ENCODE measurements at places on chromosomes 16 and 17.

- no peak for DNase-seq
Observed at GRCh38 chr17:18039535-18040260, 490 bp downstream of the GID4 start.

DNA sequence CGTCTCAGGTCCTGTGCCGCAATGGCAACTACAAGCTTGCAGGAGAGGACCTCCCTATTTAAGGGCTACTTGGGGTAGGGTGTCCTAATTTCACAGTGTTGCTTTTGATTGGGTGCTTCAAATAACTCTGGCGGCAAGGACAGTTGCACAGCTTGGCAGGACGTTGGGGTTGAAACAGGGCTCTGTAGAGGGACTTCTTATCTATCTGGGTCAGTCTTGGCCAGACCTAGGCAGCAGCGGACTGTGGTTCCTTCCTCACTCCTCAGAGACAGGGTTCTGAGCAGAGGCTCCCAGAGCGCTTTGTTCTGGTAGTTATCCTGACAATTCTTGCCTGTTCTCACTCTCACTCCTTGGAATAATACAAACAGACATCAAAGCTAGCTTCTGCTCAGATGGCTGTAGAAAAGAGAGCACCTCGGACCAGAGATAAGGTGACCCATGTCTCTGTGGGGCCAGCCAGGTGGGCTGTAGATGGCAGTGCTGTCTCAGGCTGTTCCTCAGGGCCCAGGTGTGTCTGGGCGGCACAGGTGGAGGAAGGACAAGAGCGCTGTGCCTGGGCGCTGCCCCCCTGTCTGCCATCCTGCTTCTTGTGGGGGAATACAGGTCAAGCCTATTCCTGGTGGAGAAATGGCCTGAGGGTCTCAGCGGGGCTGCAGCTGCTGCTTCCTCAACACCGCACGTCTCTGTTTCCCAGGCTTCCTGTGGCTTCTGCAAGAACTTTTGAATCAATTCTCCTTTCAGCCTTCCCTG lies 61.0 kb downstream of the PLD6 start:
- DNase-seq: no peak

DNA sequence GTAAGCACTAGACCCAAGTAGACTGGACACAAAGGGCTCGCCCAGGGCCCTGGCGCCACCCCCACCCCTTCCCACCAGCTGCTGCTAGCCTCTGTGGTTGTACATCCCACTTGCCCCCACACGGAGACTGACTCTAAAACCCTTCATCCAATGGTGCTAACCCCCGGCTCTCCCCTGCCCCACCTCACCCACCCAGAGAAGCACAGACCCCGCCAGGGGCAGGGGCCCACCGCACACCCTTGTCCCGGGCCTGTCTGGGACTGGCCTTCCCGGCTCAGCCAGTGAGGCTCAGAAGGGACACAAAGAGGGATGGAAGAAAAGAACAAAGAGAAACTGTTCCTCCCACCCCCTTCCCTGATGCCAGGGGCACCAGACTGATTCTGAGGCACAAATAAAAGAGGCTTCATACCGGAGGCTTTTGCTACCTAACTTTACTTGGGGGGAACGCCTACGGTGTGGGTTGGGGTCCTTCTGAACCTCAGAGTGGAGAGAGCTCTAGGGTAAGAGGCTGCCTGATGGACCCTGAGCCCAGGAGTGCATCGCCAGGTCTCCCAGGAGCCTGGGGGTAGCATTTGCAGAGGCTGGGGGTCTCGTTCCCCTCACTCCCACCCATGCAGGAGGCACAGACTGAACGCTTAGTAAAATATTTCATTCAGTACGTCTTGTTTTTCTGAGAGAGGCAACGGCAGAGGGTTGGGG lies 8.2 kb downstream of the CORO6 start:
- DNase-seq: no peak

DNA sequence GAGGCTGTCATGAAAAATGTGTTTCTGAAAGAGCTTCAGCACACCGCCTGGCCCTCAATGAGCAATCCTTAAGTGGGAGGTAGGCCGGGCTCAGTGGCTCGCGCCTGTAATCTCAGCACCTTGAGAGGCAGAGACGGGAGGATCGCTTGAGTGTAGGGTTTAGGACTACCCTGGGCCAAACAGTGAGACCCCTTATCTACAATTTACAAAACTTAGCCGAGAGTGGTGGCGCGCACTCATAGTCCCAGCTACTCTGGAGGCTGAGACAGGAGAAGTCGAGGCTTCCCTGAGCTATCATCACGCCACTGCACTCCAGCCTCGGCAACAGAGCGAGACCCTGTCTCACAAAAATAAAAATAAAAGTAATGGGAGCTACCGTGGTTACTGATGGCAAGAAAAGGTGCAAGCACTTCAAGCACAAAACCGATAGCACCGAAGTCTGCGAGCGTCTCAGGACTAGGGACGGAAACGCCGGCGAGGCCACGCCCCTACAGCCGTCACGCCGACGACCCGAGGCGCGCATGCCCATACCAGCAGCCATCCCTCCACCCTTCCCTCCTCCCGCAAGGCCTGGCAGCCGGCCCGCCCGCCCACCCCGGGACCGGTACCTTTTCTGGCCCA lies 607 bp downstream of the THUMPD1 start:
- DNase-seq: peak; percentile 85

DNA sequence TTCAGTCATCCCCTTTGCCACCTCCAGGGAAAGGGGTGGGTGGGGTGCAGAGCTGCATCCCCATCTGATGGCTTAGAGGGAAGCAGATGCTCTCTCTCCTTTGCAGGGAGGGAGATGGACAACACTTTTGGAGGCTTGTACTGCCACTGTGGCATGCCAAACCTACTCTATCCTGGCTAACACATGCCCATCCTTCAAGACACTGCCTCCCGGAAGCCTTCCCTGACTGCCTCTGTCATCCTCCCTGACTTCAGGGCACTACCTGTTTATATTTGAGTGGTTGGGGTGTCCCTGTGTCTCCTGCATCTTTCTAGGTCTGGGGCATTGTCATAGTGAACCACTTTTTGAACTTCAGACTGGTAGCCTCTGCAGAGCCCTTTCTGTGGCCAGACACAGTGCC lies 202.3 kb downstream of the ZNF423 start:
- DNase-seq: no peak

DNA sequence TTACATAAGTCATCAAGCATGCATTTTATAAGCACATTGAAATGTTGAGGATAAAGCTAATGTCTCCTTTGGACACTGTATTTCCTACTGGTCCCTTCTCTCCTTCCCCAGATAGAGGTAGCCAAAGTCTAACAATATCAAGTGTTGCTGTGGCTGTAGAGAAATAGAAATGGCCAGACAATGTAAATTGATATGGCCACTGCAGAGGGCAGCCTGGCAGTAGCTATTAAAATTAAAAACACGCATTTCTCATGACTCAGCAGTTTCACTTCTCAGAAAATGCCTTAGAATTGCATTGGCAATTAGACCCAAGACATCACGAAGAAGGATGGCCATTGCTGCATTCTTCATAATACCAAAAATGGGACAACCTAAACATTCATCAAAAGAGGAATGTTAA lies 46.8 kb upstream of the MRTFB start:
- DNase-seq: no peak

- DNase-seq: no peak
Observed at GRCh38 chr17:51995797-51996403, 162.6 kb downstream of the CA10 start.

DNA sequence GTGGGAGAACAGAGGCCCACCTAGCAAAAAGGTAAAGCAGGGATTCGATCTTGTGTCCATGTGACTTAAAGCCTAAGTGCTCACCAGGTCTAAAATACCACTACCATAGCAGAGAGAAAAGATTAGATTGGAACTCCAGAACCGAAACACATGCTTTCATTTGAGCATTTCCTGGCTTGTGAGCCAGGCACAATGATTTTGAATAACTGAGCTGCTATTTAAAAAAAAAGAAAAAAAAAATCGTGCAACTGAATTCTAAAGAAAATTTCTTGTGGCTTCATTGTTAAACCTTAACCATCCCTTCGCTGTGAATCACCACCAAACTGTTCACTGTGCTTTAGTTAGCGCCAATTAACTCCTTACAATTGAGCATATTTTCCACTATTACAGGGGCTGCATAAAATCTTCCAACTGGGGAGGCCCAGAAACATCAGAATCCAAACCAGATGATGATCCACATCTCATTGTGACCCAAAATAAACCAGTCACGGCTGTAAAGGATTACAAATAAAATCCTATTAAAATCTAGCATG lies 366.4 kb upstream of the ERCC4 start:
- DNase-seq: no peak

GRCh38 chr17:40598619-40599467 lies 33.6 kb upstream of the CCR7 start:
- DNase-seq: no peak

- no peak for DNase-seq
Observed at GRCh38 chr17:35295686-35296085, 52.8 kb downstream of the SLFN5 start.

DNA sequence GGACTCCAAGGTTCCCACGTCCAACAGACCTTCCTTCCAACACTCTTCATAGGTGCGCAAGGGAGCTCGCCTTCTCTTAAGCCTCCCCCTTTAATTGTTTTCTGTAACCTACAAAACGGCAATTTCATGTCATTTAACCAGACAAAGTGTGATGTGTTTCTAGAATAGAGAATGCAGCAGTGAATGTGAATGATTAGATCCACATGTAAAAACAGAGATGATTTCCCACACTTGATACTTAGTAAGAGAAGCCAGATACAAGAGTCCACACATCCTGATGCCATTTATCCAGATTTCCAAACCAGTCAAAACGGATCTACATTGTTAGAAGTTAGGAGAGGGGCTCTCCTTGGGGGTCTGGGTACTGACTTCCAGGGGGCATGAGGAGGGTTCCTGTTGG lies 89.3 kb downstream of the IRF8 start:
- DNase-seq: no peak

DNA sequence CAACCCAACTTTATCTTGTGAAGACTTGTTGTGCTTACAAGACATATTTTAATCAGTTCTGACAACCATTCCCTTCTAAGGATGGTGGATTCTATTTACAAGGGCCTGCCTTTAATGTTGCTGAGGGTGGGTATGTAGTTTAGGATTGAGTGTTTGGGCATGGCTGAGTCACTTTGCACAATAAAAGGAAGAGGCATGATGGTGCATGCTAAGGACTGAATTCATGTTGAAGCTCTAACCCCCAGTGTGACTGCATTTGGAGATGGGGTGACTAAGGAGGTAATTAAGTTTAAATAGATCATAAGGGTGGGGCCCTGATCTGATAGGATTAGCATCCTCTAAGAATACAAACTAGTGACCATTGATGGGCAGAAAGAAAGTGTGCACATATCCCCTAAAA lies 196.1 kb upstream of the HS3ST3A1 start:
- no peak for DNase-seq

DNA sequence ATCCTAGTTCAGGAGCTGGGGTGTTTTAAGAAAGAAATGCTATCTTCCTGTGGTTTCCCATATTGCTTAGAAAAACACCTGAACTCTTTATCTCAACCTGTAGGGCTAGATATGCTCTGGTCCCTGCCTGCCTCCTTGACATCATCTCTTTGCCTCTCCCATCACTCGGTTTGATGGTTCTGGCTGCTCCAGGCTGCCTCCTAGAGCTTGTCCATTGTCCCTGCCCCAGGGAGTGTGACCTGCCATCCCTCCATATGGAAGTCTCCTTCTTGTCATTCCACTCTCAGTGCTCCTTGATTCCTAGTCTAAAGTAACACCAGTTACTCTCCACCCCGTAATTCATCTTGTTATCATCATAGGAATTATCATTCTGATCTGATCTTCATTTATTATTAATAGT lies 369.0 kb upstream of the EEF2KMT start:
- DNase-seq: no peak

GRCh38 chr16:62615526-62615925 lies 579.3 kb upstream of the CDH8 start:
- no peak for DNase-seq

- DNase-seq: no peak
Observed at GRCh38 chr17:563616-564015, 151.0 kb downstream of the VPS53 start.

GRCh38 chr17:76417499-76418143 lies 33.2 kb downstream of the SPHK1 start:
- no peak for DNase-seq

- DNase-seq: peak; percentile 30
Observed at GRCh38 chr16:56514845-56515244, 5.0 kb downstream of the BBS2 start.

DNA sequence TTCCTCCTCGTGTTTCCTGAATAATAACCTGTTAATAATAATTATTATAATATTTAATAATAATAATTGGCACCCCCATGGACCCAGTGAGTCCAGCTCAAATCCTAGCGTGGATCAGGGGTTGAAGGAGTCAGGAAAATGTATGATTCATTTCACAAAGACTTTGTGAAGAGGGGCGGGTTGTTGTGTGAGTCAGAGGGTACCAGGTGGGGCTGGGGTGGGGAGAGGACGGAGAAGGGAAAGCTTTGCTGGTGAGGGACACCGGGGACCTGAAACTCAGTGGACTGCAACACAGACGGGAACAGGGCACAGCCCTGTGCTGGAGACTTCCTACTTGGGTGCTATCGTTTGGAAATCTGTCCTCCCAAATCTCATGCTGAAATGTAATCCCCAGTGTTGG lies 3.1 kb upstream of the ADORA2B start:
- no peak for DNase-seq

DNA sequence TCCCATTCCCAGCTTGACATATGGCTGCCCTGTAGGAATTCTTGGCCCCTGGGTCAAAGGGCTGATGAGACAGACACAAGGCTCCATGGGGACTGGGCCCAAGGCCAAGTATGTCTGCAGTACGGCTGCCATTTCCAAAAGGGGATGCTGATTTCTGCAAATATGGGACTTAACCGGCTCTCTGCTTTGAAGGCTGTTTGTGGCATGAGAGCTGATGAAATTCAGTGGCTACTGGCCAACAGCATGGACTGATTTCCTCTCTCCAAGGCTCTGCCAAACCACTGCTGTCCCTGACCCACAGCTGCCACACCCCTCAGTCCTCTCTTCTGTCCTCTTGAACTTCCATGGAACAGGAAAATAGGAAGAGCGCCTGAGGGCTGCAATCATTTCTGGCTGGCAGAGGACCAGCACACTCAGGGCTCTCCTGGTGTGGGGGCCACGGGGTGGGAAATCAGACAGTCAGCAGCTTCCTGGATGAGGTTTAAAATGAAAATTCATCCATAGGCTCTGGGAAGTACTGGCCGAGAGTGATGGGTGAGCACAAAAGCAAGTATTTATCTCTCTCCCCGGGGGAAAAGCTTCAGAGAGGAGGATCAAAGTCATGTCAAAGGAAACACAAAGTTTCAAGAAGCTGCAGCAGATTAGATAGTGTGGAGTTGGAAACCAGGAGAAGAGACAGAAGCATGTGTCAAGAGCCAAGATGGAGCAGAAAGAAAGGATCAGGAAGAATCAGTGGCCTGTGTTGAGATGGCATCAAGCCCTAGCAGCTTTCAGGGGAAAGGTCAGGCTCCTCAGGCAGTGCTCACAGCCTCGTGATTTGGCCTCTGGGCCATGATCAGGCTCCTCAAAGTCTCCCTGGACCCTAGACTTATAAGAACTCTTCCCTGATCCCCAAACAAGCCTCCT lies 64.1 kb upstream of the SREBF1 start:
- DNase-seq: peak; percentile 86

- no peak for DNase-seq
Observed at GRCh38 chr17:30905742-30906100, 317 bp downstream of the TEFM start.

GRCh38 chr16:259226-259625 lies 16.5 kb downstream of the RGS11 start:
- DNase-seq: no peak

- no peak for DNase-seq
Observed at GRCh38 chr17:9086577-9086976, 65.3 kb downstream of the NTN1 start.

GRCh38 chr17:37592291-37592690 lies 16.9 kb downstream of the SYNRG start:
- no peak for DNase-seq

Measured in G401 (cell line).